ENCODE measurements at places on chromosomes 5 and 9. TPM values are rescaled to one million over a fixed set of nuclear protein-coding genes. Genes with fewer than 3 reads are reported as not detected.

The CD180 gene
- total RNA-seq: not detected

The DCAF12 gene
- 52.6 TPM for total RNA-seq

DNA sequence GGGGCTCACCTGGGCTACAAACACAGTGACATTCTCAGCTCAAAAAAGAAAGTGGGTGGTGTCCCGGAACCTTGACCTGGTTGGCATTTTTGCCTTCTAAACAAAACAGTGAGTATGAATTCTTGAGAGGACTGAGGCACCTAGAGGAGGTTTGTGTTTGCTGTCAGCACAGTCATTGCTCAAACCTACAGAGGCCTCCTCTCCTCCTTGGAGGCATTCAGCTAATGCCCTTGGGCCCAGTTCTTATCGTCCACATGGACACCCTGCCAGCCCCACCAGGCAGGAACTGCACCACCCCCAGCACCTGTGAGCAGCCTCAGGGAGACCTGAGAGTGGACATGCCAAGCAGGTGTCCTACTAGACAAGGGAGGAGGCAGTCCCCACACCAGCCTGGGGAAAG is 156.7 kb downstream of the SYK start:
- DNase-seq: no peak

DNA sequence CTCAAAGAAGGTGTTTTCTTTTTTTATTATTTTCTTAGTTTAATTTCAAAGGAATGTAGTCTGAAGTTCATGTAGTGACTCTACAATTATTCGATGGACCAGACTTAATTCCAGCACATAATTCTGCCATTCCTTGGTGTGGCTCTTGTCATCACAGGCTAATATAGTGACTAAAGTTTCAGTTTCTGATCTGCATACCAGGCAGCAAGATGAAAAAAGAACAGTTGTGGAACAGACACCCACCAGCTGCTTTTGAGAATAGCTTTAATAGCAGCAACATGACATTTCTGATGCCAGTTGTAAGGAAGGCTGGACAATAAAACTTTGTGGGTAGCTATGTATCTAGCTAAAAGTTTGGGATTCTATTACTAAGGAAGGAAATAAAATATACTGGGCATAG is 676.3 kb upstream of the GRAMD2B start:
- DNase-seq: no peak

GRCh38 chr5:64595031-64595855 is 89.4 kb downstream of the RGS7BP start:
- no peak for DNase-seq

GRCh38 chr5:1445313-1445688 is at the start of gene SLC6A3:
SLC6A3 (minus strand) TSS chr5:1445440; CDS start chr5:1443197, 2,243 bp downstream.
- peak; percentile 61 for DNase-seq

GRCh38 chr5:180137401-180138213 is 66.0 kb upstream of the RNF130 start:
- no peak for DNase-seq

The GPR107 gene
- total RNA-seq: 42.8 TPM

The FABP6 gene
- 1.5 TPM for total RNA-seq

The ATOSB gene
- total RNA-seq: 12.2 TPM

The SPOCK1 gene
- total RNA-seq: 75.6 TPM

The ALDH1A1 gene
- 0.14 TPM for total RNA-seq

The FNBP1 gene
- 48.4 TPM for total RNA-seq

- DNase-seq: no peak
Observed at GRCh38 chr9:7653262-7653661, 146.3 kb downstream of the DMAC1 start.

GRCh38 chr5:148998174-148998797 is 64.6 kb downstream of the SH3TC2 start:
- DNase-seq: peak; percentile 13

The NR6A1 gene
- total RNA-seq: 63.7 TPM

GRCh38 chr5:169914766-169915165 is 65.5 kb downstream of the INSYN2B start:
- DNase-seq: peak; percentile 3

The PRDM9 gene
- total RNA-seq: not detected

GRCh38 chr5:55533521-55534435 is 986 bp downstream of the PLPP1 start:
- peak; percentile 50 for DNase-seq

GRCh38 chr5:4740156-4740555 is 400.0 kb upstream of the ADAMTS16 start:
- DNase-seq: no peak

DNA sequence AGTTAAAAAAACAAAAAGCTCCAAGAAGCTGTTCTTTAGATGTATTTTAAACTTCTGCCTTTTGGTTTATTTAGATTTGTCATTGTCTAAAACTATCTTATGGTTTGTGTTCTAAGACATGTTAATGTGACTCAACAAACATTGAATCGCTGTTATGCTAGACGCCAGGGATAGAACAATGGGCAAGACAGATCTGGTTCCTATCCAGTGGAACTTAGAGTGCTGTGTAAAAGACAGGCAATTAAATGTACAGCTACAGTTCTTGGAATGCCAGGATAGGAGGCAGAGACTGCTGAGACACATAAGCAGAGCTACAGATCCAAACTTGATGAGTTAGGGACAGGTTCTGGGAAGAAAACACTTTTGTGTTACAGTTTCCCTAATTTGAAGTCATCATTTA is 22.4 kb downstream of the LYRM7 start:
- no peak for DNase-seq

GRCh38 chr9:133793471-133793870 is 55.3 kb upstream of the SARDH start:
- DNase-seq: no peak

The SEMA4D gene
- total RNA-seq: 33.5 TPM

GRCh38 chr5:12848709-12849108 is 944.5 kb upstream of the CTNND2 start:
- no peak for DNase-seq

The TTC23L gene
- total RNA-seq: 2.3 TPM

DNA sequence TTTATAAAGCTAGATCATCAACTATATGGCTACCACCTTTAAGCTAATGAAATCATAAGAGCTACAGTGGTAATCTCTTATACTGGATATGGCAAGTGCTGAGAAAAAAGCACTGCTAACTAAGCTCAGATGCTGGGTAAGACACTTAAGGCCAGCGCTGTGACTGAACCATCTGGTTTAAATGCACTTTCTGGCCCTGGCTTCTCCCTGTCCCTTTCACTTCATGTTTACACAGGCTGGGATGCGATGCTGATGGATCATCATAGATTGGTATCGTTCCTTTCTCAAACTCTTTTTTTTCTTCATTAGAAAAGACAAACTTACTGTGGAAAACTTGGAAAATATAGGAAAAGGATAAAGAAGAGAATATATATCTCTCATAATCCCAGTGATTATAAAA is 52.3 kb downstream of the KIF24 start:
- DNase-seq: no peak

DNA sequence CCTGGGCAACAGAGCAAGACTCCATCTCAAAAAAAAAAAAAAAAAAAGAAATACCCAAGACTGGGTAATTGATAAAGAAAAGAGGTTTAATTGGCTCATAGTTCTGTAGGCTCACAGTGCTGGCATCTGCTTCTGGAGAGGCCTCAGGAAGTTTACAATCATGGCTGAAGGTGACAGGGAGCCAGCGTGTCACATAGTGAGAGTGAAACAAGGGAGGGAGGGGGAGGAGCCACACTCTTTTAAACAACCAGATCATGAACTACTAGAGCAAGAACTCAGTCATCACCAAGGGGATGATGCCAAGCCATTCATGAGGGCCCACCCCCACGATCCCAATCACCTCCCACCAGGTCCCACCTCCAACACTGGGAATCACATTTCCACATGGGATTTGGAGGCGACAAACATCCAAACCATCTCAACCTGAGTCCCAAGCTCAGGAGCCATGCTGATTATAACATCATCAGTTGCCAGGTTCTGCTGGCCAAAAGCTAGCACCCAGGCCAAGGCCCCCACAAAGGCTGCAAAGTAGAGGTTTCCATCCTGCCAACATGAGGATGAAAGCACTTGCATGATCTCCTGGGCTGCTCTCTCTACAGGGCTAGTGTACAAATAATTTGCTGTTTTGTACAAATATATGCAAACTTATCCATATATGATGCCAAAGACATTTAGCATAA is 15.3 kb downstream of the DENND1A start:
- DNase-seq: no peak

The PDLIM4 gene
- 37.4 TPM for total RNA-seq

The PCDHGB6 gene
- total RNA-seq: 53.7 TPM

DNA sequence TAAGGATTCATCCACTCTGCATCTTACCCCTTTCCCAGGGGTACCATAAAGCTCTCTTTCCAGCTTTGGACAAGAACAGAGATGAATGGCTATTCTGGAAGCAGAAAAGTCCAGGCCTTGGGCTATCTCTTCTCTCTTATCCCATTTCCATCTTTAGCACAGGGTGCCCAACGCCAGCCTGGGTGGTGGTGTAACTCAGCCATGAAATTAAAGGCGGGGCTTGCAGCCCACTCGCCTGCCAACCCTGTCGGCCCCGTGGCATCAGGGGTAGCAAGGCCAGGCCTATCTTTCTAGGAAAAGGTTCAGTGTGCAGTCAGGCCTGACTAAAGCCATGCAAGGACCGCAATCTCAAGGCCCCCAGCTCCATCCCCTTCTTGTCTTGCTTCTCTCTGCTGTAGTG is 78.7 kb downstream of the FGF18 start:
- no peak for DNase-seq

GRCh38 chr9:75046725-75047345 is 18.7 kb upstream of the CARNMT1 start:
- DNase-seq: no peak

GRCh38 chr5:141484641-141485311 is at the start of gene PCDHGC4:
PCDHGC4 (plus strand) TSS chr5:141485030; CDS start chr5:141485174, 144 bp downstream.
- peak; percentile 56 for DNase-seq

DNA sequence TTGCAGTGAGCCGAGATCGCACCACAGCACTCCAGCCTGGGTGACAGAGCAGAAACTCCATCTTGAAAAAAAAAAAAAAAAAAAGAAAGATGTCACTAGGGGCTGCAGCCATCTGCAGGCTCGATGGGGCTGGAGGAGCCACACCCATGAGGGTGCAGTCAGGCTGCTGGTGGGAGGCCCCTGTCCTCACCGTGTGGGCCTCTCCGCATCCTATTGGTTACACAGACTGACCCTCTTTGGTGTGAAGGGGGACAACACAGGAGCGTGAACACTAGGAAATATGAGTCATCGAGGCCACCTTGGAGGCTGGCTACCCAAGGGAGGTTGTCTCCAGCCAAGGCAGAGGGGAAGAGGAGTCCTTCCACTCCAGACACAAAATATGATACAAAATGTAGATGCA is 14.0 kb upstream of the FAM193B start:
- DNase-seq: no peak

GRCh38 chr5:140602147-140602546 is 30.8 kb downstream of the CD14 start:
- DNase-seq: no peak

The EFNA5 gene
- total RNA-seq: 42.2 TPM

DNA sequence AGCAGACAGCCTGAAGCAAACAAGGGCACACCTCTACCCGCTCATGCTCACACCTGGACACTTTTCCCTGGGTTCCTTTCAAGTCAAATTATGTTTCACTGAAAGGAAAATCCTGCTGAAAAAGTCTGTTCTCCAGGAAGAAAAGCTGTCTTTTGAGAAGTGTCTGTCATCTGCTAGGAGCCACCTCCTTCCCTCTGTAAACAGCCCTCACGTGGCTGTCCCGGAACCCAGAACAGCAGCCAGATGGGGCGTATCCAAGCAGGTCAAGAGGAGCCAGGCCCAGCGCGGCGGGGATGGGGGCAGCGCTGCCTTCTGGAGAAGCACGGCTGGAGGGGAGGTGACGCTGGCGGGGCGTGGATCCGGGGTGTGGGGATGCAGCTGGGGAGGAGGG is at the start of gene PNPLA7:
Gene PNPLA7, minus strand, starts transcription at position 172 of the 391 bp plus-strand sequence. CDS start 205 bp downstream, outside the sequence.
- peak; percentile 51 for DNase-seq

- DNase-seq: peak; percentile 56
Observed at GRCh38 chr5:142716963-142717362, 31.1 kb upstream of the FGF1 start.
